Naive thymus-derived CD8-positive, alpha-beta T cell (primary cell): ENCODE measurements at places on chromosomes 2 and 18. TPM values are rescaled to one million over a fixed set of nuclear protein-coding genes. Genes with fewer than 3 reads are reported as not detected.

- no peak overlapping the region for H3K27ac ChIP-seq
- H3K4me1 ChIP-seq = no peaks in the 10 kb centered on the region
- no peak overlapping the region for H3K4me3 ChIP-seq
- peaks cover 49% of the 10 kb centered on the region for H3K27me3 ChIP-seq
Observed at GRCh38 chr2:71905205-71905604, 242.5 kb downstream of the CYP26B1 start.

DNA sequence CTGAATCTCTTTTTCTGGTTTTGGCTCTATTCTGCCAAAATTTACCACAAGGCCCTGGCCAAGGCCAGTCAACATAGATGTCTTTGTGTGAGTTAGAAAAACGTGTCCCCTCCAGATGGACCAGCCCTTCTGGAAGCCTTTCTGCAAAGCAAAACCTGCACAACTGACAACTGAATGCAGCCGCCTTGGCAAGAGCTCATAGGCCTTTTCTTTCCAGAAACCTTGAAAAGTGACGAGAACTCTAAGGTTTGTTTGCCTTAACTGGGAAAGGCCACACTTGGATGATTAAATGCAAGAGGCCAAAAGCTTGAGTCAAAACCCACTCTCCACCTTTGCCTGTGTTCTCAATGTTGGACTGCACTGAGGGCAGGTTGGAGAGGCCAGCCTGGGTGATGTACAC lies 103.9 kb downstream of the COLEC12 start:
- no peaks in the 10 kb centered on the region for H3K4me1 ChIP-seq
- H3K27me3 ChIP-seq = peaks cover 7% of the 10 kb centered on the region
- DNase-seq = no peak
- no peak overlapping the region for H3K27ac ChIP-seq

- peak overlapping the region; percentile 49 for H3K27ac ChIP-seq
- no peak overlapping the region for H3K4me3 ChIP-seq
- no peaks in the 10 kb centered on the region for H3K36me3 ChIP-seq
- no peaks in the 10 kb centered on the region for H3K27me3 ChIP-seq
Observed at GRCh38 chr2:134142903-134143302, 111.0 kb upstream of the MGAT5 start.

C18orf63 gene
- polyA plus RNA-seq = not detected

CCDC121 gene
- 0.99 TPM for polyA plus RNA-seq

DNA sequence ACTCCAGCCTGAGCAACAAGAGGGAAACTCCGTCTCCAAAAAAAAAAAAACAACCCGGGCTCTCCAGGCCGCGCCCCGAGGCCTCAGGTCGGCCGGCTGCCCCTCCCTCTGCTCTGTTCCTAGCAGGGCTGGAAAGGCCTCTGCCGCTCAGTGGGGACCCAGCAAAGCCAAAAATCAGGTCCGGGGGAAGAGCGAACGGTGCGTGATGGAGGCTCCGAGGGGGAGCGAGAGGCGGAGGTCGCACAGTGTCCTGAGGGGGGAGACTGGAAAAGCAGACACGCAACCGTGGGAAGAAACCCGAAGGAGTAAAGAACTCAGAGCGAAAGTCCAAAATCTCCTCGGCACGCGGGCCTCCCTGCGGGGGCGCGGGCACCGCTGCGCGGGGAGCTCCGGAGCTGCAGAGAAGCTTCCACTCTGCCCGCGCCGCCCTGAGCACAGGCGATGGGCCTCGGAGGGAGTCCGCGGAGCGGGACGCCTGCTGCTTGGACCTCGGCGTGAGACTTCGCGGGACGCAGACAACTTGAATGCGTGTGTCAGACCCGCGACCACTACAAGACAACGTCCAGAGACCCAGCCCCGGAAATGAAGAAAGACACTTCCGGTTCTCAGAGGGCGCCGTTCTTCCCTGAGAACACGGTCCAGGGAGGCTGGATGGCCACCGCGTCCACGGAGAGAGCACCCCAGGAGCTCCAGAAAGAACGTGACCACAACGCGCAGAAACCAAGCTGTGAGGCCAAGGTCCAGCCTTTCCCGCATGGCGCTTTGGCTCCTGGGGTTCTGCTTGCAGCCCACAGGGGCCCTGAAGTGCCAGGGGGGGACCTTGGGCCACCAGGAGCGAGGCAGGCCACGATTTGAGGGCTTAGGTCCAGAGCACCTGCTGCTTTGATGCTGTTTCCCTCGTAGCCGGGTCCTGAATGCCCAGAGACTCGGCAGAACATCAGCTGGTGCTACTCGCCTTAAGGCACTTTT lies 219.8 kb downstream of the DPP10 start:
- peaks cover 2% of the 10 kb centered on the region for H3K4me1 ChIP-seq
- H3K4me3 ChIP-seq = peak overlapping the region; percentile 83
- H3K27me3 ChIP-seq = peaks cover 39% of the 10 kb centered on the region
- H3K36me3 ChIP-seq = no peaks in the 10 kb centered on the region

DNA sequence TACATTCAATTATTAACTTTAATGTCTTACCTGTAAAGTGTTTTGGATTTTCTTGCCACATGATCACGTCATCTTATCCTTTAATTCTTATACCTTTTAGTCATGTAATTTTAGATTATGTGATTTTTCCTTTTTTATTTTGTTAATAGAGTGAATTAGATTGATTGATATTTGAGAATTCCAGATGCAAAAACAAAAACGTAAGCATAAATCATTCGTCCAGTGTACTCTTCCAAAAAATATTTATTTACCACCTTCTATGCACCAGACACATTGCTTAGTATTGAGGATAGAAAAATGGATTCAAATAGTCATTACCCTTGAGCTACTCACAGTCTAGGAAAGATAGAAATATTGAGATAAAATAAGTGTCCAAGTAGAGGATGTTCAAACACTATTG lies 249.6 kb downstream of the PDE11A start:
- H3K4me1 ChIP-seq = no peaks in the 10 kb centered on the region
- no peaks in the 10 kb centered on the region for H3K36me3 ChIP-seq
- no peak overlapping the region for H3K4me3 ChIP-seq
- H3K27ac ChIP-seq = no peak overlapping the region
- peaks cover 6% of the 10 kb centered on the region for H3K27me3 ChIP-seq

GRCh38 chr2:137500599-137500998 lies 463.7 kb upstream of the HNMT start:
- no peak overlapping the region for H3K4me3 ChIP-seq
- H3K27ac ChIP-seq = no peak overlapping the region
- H3K36me3 ChIP-seq = no peaks in the 10 kb centered on the region

GRCh38 chr18:78739882-78740677 lies 239.5 kb upstream of the SALL3 start:
- H3K4me3 ChIP-seq = no peak overlapping the region
- H3K36me3 ChIP-seq = no peaks in the 10 kb centered on the region
- H3K27ac ChIP-seq = no peak overlapping the region
- H3K27me3 ChIP-seq = peaks cover 25% of the 10 kb centered on the region
- no peaks in the 10 kb centered on the region for H3K4me1 ChIP-seq

DNA sequence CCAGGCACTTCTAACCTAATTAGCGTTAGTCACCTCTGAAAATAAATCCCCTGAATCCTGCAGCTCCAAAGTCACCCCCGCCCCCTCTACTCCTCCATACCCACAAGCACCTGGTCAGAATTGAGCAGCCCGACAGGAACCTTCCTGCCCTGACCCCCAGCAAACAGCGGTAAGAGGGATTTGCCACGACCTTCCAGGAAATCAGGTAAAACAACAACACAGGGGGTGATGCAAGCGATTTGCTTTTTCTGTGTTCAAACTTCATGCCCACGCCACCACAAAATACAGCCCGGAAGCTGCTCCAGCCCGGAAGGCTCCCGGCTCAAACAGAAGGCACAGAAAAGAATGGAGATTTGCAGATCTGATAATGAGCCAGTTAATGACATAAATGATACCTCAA lies 367.1 kb downstream of the GPD2 start:
- H3K36me3 ChIP-seq = no peaks in the 10 kb centered on the region
- H3K4me3 ChIP-seq = no peak overlapping the region
- H3K4me1 ChIP-seq = no peaks in the 10 kb centered on the region
- no peak for DNase-seq
- no peak overlapping the region for H3K27ac ChIP-seq

PSTPIP2 gene
- polyA plus RNA-seq = 17.2 TPM

DNA sequence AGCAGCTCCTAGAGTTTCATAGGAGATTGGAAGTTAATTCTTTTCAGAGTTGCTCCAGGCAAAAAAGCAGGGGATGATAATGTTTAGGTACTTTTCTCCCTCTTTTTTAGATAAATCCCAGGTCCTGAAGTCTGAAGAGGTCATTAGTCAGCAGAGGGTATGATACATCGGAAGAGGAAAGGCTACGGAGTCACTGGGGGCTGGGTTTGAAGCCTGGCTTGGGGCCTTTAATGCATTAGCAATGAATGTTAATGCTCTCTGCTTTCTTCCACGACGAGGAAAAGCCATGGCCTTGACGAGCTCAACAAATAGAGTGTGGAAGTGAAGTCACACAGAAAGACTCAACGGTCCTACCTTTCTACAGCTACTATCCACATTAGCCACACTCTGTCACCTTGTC lies 235.1 kb downstream of the NCKAP5 start:
- peaks cover 4% of the 10 kb centered on the region for H3K27me3 ChIP-seq
- no peaks in the 10 kb centered on the region for H3K4me1 ChIP-seq
- no peak for DNase-seq
- H3K4me3 ChIP-seq = no peak overlapping the region

DNA sequence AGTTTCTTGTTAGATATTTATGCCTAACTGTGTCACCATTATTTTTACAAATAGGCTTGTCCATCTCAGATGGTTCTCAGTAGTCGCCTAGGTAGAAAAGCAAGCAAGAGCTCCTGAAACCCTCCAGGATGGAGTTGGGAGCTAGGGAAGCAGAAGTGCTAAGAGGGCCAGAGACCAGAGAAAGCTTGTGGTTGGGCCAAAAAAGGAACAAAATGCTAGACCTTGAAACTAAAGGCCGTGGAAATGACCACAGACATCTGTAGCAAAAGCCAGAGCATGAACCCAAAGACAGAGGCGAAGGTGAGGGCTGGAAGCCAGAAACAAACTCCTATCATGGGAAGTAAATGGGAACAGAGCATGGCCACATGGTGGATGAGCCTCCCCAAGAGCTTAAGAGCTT lies 29.9 kb upstream of the RMDN2 start:
- DNase-seq = no peak
- H3K27ac ChIP-seq = no peak overlapping the region
- H3K36me3 ChIP-seq = no peaks in the 10 kb centered on the region
- peaks cover 36% of the 10 kb centered on the region for H3K4me1 ChIP-seq
- H3K27me3 ChIP-seq = no peaks in the 10 kb centered on the region
- no peak overlapping the region for H3K4me3 ChIP-seq

DNA sequence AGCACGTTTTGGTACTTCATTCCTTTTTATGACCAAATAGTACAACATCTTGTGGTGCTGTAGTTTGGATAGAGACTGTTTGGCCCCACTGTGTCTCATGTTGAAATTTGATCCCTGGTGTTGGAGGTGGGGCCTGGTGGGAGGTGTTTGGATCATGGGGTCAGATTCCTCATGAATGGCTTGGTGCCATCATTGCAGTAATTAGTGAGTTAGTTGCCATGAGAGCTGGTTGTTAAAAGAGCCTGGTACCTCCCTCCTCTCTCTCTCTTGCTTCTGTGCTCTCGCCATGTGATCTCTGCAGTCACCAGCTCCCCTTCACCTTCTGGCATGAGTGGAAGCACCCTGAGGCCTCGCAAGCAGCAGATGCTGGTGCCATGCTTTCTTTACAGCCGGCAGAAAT lies 50.9 kb downstream of the NCAPH start:
- H3K4me3 ChIP-seq = no peak overlapping the region
- no peak overlapping the region for H3K27ac ChIP-seq
- no peak for DNase-seq

- no peak overlapping the region for H3K27ac ChIP-seq
- H3K36me3 ChIP-seq = no peaks in the 10 kb centered on the region
- H3K4me1 ChIP-seq = no peaks in the 10 kb centered on the region
- no peak overlapping the region for H3K4me3 ChIP-seq
- peak; percentile 85 for DNase-seq
- H3K27me3 ChIP-seq = no peaks in the 10 kb centered on the region
Observed at GRCh38 chr2:27703638-27704341, 40.1 kb downstream of the SLC4A1AP start.

- no peak overlapping the region for H3K27ac ChIP-seq
- H3K36me3 ChIP-seq = no peaks in the 10 kb centered on the region
- H3K4me1 ChIP-seq = no peaks in the 10 kb centered on the region
- H3K27me3 ChIP-seq = peaks cover 14% of the 10 kb centered on the region
- no peak for DNase-seq
Observed at GRCh38 chr2:45067859-45068570, 58.8 kb upstream of the SIX2 start.

DNA sequence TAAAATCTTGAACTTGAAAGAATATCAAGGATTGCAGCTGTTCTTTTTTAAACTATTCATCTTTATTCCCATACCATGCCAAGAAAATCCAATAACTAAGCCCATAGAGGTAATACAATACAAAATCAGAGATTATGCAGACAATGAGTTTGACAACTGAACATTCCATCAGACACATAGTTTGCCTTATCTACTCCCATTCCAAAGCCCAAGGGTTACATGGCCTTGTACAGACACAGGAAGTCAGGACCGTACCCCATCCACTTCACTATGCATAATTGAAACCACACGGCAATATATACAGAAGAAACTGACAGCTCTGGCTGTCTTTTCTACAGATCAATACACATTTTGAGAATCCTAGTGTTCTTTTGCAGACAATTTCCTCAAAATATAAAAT lies 181.3 kb downstream of the TMX3 start:
- no peak for DNase-seq
- no peak overlapping the region for H3K27ac ChIP-seq
- H3K4me3 ChIP-seq = no peak overlapping the region
- peaks cover 6% of the 10 kb centered on the region for H3K4me1 ChIP-seq
- H3K27me3 ChIP-seq = no peaks in the 10 kb centered on the region

- H3K4me3 ChIP-seq = no peak overlapping the region
- peaks cover 61% of the 10 kb centered on the region for H3K27me3 ChIP-seq
- DNase-seq = no peak
Observed at GRCh38 chr2:240269886-240270285, 129.4 kb upstream of the OTOS start.
